ENCODE measurements at places on chromosomes 3 and 15.

DNA sequence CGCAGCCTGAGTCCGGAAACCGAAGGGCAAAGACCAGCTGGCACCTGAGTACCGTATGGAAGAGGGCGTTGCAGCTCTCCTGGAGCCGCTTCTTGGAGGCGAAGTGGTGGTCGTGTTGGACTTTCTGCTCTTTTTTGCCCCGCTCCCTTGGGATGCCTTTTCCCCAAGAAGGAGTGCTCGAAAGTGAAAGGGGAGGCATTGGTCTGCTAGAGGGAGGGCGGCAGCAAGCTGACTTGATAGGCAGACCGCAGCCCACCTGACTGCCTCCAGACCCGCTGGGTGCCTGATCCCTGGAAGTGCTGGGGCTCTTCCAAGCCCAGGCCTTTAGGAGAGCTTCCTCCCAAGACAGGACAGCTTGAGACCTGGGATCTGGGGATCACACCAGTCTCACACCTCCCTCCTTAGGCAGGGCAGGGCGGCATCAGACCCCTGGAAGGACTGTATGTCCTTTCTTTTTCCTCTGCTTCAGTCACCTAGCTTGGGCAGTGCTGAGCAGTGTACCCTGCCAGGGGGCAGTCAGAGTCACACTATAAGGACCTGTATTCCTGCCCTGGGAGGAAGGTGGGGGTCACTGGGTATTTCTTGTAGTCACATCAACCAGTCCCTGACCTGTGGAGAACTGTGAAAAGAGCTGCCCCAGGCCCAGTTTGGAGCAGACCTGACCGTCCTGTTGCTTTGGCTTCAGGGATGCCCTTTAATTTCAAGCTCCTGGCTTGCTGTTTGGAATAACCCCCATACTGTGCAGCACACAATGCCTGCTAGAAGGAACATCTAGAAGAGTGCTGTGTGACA is 2.1 kb downstream of the ACVR2B start:
- no peak for DNase-seq

DNA sequence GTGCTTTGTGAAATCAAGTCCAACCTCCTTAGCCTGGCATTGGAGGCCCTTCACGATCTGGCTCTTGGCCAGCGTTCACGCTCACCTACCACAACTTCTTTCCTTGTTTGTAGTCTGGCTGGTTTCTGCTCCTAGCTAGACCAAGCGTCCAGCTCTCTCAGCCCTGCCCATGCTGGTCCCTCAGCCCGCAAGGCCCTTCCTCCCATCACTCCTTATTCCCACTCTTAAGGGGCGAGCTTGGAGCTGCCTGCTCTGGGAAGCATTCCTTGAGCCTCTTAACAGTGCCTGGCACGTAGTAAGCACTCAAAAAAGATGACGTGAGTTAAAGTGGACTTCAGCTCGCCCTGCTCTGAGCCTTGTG is 8.7 kb downstream of the SLC6A6 start:
- no peak for DNase-seq

DNA sequence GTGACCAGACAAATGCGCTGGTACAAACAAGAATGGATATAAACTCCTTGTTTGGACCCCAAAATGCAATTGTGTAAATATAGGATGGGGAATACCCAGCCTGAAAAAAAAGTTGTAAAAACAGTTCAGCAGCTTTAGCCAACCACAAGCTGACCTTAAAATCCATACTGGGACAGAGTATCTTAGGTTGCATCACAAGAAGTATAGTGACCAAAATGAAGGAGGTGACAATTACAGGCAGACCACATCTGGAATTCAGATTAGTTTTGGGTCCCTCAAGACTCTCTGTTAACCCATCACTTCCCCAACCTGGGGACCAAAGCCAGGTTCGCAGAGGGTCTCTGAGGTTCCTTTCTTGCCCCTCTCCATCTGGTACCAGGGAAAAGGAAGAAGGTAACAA is 115.9 kb upstream of the PRR20G start:
- DNase-seq, result no peak

GRCh38 chr15:48332642-48333034 is 1.4 kb downstream of the DUT start:
- DNase-seq, result no peak
